ENCODE measurements at places on chromosomes 2 and 18.

DNA sequence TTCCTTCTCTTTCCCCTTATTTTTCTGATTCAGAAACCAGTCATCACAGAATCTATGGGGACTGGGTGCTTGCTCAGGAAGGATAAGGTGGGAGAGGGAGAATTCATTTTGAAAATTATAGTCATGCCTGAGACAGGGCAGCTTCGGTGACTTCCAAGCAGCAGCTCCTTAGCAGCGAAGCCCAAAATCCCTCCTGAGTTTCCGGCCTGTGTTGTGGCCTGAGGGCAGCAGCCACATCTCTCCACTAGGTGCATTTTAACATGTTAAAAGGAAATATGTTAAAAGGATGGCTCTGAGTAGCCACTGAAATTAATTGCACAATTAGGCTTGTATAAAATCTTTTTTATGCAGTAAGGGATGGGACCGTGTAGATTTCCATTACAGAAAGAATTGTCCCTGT lies 207.0 kb upstream of the RAB12 start:
- no peak for DNase-seq

- DNase-seq: no peak
Measured at GRCh38 chr18:37965572-37965970, 400.0 kb upstream of the CELF4 start.

DNA sequence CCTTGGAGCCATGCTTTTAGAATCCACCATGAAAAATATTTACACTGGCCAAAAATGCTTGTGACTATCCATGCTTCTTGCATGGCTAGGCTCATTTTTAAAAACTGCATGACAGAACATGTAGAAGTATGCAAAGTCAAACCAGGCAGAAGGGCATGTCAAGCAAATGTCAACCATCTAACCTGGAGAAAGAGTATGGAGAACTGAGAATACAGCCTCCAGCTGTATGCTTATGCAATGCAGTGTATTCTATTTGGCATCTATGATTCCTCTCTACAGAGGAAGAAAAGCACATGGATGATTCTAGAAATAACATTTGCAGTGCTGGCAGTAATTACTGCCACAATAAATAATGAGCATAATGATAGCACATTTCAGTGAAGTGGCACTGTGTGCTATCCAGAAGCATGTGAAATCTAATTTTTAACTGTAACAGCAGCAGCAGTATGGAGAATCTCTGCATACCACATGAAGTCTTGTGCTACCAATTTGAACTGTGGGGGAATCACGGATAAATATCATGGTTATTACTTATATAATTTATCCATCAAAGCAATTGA lies 87.3 kb upstream of the CCDC141 start:
- no peak for DNase-seq

GRCh38 chr2:104656571-104657163 lies 197.2 kb upstream of the POU3F3 start:
- no peak for DNase-seq

DNA sequence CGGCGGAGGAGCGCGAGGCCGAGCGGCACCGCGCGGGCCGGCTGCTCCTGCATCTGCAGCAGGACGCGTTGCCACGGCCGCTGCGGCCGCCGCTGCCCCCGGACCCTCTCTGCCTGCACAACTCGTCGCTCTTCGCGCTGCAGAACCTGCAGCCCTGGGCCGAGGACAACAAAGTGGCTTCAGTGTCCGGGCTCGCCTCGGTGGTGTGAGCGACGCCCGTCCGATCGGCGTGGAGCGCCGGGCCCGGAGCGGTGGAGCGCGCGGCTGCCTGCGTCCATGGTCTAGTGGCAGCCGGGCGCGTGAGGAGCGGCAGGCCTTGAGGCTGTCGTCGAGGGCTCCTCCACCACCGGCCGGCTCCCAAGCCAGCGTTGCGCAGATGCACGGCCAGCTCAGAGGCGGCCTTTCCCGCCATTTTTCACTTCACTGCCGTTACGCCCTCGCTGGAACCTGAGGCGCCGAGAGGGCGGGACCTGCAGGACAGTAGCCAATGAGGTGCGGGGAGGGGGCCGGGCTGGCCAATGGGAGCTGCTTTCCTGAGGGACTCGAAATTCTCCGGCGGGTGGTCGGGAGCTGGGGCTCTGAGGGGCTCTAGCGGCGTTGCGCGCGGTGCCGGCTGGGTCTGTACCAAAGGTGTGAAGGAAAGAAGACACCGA lies 1.9 kb downstream of the TLX2 start:
- peak; percentile 89 for DNase-seq

DNA sequence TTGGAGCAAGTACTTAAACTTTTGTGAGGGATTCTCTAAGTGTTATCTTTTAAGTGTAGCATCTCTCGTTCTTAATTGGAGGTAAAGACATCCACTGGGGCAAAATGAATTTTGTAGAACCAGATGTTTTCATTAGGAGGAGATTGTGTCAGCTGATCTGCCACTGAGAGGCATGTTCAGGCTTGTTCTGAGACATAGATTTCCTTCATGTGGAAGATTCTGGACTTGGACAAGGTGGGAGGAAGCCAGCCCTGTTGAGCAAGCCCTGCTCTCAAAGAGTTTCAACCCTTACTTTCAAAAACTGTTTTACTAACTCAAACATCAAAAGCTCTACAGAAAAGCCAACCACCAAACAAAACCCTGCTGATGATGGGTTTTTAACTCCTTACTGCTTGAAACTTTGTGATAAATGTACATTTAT lies 6.5 kb downstream of the MAP4K4 start:
- DNase-seq: peak; percentile 82

- no peak for DNase-seq
Measured at GRCh38 chr2:173064151-173064805, 11.4 kb upstream of the MAP3K20 start.

GRCh38 chr2:196513796-196514526 lies 125.6 kb upstream of the CCDC150 start:
- no peak for DNase-seq

- no peak for DNase-seq
Measured at GRCh38 chr2:177340158-177340557, 52.4 kb upstream of the AGPS start.

DNA sequence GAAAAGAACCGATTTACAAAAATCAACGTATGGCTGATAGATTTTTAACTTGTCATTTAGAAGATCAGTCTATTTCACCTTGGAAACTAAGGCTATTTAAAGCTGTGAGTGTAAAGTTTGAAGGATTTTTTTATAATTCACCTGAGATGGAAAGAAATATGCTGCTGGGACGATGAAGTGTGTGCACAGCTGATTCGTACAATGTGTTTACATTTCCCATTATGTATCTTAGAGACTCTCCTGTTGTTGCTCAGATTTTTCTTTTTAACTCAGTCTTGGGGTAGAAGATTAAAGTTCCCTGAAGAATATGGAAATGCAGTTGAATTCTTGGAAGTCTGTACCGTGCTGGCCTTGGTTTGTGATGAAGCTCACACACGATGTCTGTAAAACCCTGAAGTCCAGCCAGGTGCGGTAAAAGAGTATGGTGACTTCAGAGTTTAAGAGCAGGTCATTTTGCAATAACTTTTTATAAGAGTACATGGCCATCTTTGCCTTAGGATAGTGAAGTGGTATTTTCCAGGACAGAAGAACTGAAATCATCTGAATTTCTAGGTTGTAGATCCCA lies 250.1 kb downstream of the PRKCE start:
- DNase-seq: no peak

DNA sequence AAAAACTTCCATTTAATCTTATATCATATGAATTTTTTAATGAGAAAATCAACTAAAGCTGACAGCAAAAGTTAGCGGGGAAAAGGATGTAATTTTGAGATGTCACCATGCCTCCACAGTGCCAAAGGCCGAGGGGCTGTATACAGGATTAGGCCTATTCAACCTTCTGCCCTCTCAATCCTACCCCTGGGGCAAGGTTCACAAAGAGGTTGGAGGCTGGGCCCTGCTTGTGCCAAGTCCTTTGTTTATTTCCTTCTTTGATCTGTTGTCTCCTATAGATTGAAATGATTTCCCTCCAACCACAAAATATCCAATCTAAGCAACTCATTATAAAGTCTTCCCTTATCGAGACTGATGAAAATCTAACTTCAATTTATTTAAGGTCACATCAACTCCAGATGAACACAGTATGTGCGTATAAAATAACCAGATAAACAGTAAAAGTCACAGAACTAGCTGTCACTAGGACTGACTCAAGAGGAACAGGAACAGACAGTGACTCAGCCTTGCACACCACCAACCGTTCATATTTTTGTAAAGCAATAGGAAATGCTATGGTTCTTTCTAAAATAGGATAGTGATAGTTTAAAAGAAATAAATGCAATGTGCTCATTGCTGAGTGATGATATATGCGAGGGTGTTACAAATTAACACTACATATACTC lies 95.8 kb downstream of the SLC25A12 start:
- DNase-seq: peak; percentile 62

GRCh38 chr2:186605041-186605440 lies 15.2 kb downstream of the ITGAV start:
- peak; percentile 4 for DNase-seq

GRCh38 chr2:125667630-125668029 lies 988.3 kb upstream of the GYPC start:
- DNase-seq: no peak

GRCh38 chr2:15303874-15304273 lies 257.3 kb downstream of the NBAS start:
- DNase-seq: no peak

DNA sequence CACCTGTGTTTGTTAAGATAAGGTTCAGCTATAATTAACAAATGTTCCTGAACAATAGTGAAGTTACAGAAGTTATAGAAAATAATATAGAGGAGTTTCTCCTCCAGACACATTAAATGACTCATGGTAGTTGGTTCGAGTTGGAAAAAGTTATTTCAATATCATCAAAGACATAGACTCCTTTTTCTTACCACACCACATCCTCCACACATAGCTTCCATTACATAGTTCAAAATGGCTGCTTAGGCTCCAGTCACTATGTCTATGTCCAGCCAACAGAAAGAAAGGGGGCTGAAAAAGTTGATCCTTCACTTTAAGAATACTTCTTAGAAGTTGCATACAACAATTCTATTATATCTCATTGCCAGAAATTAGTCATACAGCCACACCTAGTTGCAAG lies 50.7 kb downstream of the DYNAP start:
- DNase-seq: no peak

- DNase-seq: no peak
Measured at GRCh38 chr2:179646862-179647587, 214.4 kb downstream of the ZNF385B start.

GRCh38 chr2:200422071-200422470 lies 87.8 kb downstream of the KCTD18 start:
- no peak for DNase-seq

DNA sequence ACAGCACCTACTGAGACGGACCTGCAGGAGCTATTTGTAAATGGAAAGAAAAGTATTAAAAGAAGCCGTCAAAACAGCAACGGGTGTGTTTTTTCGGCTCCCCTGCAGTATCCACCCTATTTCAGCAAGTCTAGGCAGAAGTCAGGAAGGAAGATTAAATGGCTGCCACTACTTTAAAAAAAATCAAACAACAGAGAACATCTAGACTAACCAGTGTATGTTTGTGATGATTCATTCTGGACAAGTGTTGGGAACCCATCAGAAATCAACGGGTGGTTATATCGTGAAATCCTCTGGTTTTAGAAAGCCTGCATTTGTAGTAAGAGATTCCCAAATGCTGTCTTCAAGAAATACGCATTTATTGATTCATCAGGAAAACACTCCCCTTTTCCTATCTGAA lies 9.0 kb downstream of the PMAIP1 start:
- no peak for DNase-seq

- DNase-seq: no peak
Measured at GRCh38 chr18:31821545-31822171, 61.0 kb upstream of the SLC25A52 start.

GRCh38 chr2:56757884-56758545 lies 574.2 kb downstream of the CCDC85A start:
- DNase-seq: no peak

DNA sequence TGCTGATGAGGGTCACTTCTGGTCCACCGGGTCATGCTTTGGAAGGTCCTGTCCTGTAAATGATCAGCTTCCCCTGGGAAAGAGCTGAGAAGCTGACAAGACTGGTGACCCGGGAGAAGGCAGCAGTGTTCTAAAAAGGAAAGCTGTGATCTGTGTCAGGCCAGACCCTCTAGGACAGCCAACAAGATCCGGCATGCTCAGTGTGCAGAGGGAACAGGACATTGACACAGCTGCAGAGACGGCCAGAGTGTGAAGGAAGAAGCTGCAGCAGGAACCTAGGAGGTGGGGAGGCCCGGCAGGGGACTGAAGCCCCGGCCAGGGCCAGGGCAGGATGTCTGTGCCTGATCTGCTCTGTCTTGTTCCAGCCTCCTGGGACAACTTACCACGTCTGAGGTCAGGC lies 372.7 kb upstream of the ID2 start:
- no peak for DNase-seq

GRCh38 chr2:37080689-37081088 lies 3.5 kb downstream of the HEATR5B start:
- DNase-seq: no peak

- no peak for DNase-seq
Measured at GRCh38 chr2:47833516-47833968, 50.6 kb downstream of the MSH6 start.

GRCh38 chr18:3380384-3380961 lies 69.5 kb upstream of the TGIF1 start:
- DNase-seq: no peak

GRCh38 chr2:231780123-231780908 lies 766 bp downstream of the PDE6D start:
- peak; percentile 14 for DNase-seq

GRCh38 chr2:3465844-3466481 lies 53.4 kb downstream of the ADI1 start:
- DNase-seq: peak; percentile 94

GRCh38 chr2:108367014-108367413 lies 10.7 kb upstream of the SULT1C4 start:
- no peak for DNase-seq

DNA sequence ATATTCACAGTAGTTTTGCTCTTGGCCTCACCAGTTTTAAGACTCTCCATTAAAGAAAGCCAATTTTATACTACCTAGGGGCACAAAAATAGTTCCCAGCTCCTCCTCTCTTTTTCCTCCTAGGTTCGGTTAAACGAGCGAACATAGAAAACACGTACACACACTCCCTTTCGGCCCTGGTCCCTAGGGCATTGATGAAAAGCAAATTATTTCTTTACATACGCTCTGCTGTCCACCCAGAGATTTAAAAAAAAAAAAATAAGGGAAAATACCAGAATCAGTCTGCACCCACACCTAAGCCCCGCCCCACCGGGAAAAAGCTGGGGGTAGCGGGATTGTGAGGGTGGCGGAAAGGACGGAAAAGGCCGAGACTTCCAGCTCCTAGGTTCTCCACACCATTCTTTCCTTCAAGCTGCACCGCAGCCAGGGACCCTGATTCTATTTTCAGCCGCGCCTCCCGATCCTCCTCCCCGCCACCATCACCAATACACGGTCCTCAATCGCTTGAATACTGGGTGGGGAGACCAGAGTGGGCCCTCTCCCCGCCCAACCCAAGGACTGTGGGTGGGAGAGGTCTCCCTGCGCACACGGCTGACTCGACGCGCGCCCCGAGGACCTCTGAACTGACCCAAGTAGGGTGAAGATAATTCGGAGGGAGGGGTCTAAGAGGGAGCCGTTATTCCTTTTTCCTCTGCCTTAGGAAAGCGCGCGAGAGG lies 769 bp downstream of the ATF2 start:
- peak; percentile 45 for DNase-seq
